ENCODE measurements at places on chromosomes 2 and 18. TPM values are rescaled to one million over a fixed set of nuclear protein-coding genes. Genes with fewer than 3 reads are reported as not detected.

Gene ZNF236
- 15.7 TPM for total RNA-seq

Gene CCDC150
- total RNA-seq: 26.3 TPM

Gene REEP1
- total RNA-seq: 0.29 TPM

Gene MYCN
- total RNA-seq: 3.2 TPM

Gene TXNDC2
- total RNA-seq: 0.07 TPM

Gene SPP2
- not detected for total RNA-seq

Data from thoracic aorta endothelial cell (primary cell).